NCI-H2171 treated with DMSO at 0.1 percent for 48 hours (cell line): ENCODE measurements at places on chromosomes 5 and 9.

- no peak for DNase-seq
Observed at GRCh38 chr9:121660367-121660766, 8.9 kb downstream of the DAB2IP start.

GRCh38 chr9:33297432-33297831, 7.1 kb downstream of the NFX1 start:
- DNase-seq, result peak; percentile 76

DNA sequence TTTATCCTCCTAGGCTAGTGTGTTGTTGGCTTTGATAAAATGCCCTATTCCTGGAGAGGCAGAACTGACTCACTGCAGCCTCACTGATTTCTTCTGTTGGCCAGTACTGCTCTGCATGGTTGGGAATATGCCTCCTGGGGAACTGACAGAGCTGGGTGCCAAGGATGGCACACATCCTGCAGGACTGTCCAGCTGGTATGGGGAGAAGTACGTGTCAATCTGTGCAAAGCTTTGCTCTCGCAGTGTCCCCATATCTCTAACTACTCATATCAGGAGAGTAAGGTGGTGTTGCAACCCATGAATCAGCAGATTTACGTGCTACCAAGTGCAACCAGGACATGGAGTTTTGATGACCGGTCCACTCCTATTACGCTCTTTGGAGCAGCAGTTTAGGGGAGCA, 74.7 kb downstream of the TEK start:
- no peak for DNase-seq

- DNase-seq, result no peak
Observed at GRCh38 chr5:150636391-150637244, 3.8 kb upstream of the SYNPO start.

DNA sequence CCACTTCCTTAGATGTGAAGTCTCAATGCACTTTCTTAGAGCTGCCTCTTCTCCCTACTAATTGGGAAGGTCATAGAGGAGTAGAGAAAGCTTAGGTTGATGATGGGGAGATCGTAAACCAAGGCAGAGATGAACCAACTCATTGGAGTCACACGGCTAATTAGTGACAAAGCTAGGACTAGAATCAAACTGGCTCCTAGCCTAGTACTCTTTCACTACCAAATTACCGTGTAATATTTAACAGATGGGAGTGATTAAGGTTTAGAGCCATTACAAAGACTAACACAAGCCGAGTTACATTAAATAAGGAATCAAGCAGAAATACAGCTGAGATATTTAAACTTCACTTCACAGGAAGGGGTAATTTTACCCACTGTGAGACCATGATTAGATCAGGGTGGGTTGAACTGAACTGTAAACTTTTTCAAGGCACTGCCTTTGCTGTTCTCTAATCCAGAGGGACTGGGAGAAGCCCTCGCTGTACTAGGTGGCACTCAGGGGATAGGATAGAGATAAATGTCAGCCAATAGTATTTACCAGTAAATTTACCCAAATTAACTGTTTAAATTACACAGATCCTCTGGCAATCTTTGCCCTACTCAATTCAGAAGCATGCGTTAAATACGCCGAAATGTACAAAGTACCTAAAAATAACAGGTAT, 166.4 kb upstream of the PIK3R1 start:
- peak; percentile 11 for DNase-seq

- DNase-seq, result no peak
Observed at GRCh38 chr9:4842734-4843133, 50.0 kb downstream of the RCL1 start.

DNA sequence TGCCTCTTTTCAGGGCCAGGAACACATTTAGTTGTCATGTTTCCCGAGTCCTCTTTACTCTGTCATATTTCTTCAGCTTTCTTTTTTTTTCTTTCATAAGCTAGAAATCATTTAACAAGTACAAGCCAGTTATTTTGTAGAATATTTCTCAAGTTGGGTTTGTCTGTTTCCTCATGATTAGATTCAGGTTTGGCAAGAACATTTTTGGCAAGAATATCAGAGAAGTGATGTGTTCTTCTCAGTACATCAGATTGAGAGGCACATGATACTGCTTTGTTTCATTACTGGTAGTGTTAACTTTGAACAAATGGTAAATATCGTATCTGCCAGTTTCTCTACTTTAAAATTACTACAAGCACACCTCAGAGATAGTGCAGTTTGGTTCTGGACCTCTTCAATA, 45.1 kb downstream of the PCSK5 start:
- DNase-seq, result no peak

DNA sequence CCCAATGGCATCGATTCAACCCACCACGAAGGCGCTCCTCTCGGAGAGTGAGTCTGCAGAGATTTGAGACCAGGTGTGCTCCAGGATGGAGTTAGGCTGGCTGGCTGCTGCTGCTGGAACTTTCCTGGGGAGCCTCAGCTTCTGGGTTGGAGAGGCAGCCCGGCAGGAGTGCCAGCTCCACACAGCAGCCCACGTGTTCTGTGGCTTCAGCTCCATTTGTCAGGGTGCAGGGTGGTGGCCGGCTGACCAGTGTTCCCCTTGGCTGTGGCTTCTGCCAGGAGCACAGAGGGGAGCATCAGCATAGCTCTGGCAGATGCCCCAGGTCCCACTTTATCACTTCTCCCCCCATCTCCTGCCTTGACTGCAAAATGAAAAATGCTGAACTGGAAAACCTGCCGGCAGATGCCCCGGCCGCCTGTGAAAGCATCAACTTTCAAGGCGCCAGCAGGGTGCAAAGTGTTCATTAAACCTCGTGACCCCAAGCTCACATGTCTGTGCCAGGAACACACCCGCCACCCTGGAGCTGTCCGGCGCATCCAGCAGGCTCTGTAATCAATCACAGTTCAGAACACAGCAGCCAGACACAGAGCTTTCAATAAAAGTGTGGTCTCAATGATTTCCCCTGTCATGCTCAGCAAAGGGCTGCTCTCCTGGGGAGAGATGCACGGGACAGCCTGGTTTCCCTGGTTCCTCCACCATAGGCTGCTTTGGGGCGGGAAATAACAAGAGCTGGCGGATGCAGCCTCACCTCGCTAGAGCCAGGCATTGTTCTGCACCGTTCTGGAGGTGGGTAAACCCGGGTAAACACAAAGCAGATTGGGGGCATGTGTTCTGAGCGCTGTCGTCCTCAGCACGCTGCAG, 53.2 kb downstream of the TRIP13 start:
- DNase-seq, result peak; percentile 99

DNA sequence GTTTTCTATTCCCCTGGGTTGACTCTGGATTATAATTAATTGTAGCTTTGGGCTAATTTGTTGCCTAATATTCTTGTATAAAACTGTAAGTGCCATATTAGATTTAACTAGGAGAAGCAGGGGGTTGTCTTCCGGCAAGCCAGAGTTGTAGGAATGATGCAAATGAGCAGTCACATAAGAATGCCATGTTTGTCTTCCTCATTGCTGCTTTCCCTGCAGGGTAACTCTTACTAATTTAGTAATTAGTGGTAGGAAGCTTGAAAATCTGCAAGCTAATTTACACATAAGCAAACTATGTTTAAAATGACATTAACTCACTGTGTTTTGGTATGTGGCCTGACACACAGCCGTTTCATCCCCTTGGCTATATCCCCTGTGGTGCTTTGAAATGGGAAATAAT, 527.8 kb downstream of the KCTD16 start:
- DNase-seq, result no peak

GRCh38 chr9:78439190-78439865, 142.4 kb downstream of the PSAT1 start:
- DNase-seq, result peak; percentile 78

GRCh38 chr5:170760113-170760512, 23.4 kb upstream of the GABRP start:
- DNase-seq, result peak; percentile 68

GRCh38 chr5:65816729-65817128, 94.7 kb downstream of the NLN start:
- no peak for DNase-seq

DNA sequence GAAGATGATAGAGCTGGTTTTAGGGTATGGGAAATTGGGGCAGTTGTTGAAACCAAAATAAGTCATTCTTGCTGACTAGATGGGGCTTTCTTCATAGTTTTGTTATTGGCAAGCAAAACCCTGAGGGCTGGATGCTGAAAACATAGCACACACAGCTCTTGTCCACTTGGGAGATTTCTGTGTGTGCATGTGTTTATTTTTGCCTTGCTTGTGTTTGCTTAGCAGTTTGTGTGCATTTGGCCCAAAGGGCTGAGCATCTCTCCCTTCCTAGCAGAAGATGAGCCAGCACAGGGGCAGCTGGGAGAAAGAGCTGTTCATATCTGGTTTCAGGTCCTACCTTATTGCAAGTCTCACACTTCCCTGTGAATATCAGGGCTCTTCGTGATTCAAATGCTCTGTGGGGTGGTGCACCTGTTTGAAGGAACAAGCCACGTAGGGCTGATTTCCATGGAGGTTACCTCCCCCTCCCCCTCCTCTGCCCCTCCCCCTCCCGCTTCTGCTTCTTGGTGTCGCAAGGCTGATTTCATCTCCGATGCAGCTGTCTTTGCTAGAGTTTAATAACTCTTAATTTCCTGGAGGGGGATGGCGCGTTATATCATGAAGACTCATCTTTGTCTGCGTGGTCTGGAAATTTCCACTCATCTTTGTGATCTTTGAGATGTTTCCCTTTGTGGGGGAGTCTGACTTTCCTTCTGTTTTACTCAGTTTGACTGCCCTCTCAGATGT, 296.5 kb downstream of the ARHGAP26 start:
- peak; percentile 33 for DNase-seq

GRCh38 chr9:107308461-107308860, 25.4 kb downstream of the RAD23B start:
- DNase-seq, result no peak

GRCh38 chr9:27460226-27461023, 63.7 kb upstream of the IFNK start:
- no peak for DNase-seq

DNA sequence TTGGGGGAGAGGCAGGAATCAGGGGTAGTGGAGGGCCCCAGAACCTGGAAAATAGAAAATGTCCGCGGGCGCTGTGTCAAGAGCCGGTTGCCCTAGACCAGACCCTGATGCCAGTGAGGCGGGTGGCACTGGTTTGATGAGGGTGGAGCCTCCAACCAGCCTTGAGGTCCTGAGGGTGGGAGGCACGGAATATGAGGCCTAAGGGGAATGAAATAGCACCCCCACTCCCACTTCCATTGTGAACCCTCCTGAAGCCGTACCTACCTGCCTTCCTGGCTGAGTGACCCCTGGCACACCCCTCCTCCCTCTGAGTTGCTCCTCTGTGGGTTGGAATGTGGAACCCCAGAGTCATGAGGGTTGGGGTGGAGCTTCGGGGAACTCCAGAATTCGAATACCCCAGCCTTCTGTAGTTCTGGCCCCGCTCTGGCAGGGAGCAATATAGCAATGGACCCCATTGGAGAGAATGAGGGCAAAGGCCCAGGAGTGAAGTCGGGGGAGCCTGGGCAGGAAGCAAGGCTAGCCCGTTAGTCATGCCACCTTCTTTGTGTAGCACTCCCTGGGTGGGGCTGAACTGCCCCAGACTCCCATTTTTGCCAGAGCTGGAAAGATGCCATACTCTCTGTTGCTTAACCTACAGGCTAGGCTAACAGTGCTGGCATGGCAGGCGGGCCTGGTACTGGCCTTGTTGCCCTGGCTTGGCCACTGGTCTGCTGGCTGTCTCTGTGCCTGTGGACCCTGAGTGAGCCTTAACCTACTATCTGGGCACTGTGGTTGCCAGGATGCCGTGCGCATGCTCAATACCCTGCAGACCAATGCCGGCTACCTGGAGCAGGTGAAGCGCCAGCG, 1.0 kb downstream of the FPGS start:
- no peak for DNase-seq

GRCh38 chr5:127863161-127863560, 160.0 kb downstream of the CCDC192 start:
- no peak for DNase-seq

GRCh38 chr9:123400926-123401503, 45.0 kb downstream of the CRB2 start:
- peak; percentile 92 for DNase-seq

- no peak for DNase-seq
Observed at GRCh38 chr9:89706731-89707191, 101.9 kb downstream of the GADD45G start.

DNA sequence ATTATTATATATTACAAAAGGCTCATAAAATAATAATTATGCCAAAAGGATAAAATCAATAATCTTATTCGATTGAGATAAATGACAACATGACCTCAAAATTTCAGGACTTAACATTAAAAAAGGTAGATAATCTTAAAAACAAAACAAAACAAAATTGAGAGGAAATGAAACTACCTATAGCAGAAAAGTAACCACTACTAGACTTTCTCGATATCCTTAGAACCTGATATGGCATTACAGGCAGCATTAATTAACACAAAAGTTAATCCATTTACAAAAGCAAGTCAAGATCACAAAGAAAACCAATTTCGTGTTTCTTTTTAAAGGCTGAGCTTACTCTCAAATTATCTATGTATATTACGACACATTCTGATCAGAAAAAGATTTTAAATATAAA, 29.9 kb downstream of the TMEM161B start:
- no peak for DNase-seq

GRCh38 chr5:89710006-89710405, 699.5 kb downstream of the CETN3 start:
- DNase-seq, result no peak

DNA sequence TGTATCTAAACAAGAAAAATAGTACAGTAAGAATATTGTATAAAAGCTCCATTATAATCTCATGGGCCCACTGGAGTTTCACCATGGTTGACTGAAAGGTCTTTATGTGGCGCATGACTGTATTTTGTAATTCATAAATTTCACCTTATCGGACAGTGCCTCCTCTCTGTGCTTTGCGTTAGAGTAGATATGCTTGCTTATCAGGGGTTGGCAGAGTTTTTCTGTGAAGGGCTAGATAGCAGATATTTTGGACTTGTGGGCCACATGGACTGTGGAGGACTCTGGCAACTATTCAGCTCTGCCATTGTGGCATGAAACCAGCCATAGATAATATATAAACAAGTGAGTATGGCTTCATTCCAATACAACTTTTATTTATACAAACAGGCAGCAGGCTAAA, 23.2 kb downstream of the GAPVD1 start:
- DNase-seq, result no peak

GRCh38 chr5:81194633-81195334, 38.3 kb upstream of the CKMT2 start:
- peak; percentile 54 for DNase-seq
